ENCODE measurements at places on chromosomes 2 and 18.

DNA sequence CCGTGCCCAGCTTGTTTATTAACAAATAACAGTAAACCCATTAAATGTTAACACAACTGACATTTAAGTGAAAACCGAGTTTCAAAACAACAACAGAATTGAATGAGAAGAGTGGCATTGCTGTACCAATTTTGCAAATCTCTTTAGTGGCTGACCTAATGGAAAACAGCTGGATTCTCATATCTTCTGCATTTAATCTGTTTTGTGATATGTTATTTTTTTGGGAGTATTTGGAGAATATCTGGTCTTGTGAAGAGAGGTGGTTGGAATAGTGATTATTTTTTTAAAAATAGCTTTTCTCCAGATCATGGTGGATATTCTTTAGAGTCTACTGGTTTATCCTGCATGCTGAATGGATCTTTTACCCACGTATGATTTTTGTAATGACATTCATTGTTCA, 51.1 kb downstream of the TAF4B start:
- no peak for DNase-seq

DNA sequence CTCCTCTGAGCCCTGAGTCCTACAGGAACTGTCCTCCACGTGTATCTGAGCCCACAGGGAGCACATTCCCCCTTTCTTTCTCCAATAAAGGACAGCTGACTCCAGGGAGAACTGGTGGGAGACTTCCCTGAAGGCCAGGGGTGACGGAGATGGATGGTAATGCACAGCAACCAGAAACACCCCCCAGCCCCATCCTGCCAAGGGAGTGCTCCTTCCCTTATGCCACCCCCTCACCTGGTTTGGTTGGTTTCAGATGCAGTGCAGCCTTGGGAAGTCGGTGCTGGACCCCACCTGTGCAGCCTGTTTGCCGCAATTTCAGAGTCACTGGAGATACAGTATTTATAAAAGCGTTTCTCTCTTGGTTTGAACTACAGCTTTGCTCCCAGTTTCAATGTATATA, 24.0 kb downstream of the GPR55 start:
- no peak for DNase-seq

DNA sequence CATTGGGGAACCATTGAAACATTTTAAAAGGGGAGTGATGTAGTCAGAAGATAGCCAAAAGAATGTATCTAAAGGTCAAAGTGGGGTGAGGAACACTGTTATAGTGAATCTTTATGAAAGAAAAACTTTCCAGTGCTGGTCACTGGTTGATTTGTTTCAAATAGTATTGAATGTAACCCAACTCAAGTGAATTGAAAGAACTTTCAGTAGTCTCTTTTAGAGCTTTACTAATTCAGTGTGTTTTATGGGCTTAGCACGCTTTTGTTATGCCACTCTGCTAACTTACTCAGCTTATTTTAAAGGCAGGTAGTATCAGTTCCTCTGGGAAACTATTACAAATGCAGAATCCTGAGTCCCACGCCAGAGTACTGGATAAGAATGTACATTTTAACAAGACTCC, 57.3 kb downstream of the GTF2A1L start:
- no peak for DNase-seq

GRCh38 chr2:105800036-105800713, 55.5 kb downstream of the NCK2 start:
- no peak for DNase-seq

DNA sequence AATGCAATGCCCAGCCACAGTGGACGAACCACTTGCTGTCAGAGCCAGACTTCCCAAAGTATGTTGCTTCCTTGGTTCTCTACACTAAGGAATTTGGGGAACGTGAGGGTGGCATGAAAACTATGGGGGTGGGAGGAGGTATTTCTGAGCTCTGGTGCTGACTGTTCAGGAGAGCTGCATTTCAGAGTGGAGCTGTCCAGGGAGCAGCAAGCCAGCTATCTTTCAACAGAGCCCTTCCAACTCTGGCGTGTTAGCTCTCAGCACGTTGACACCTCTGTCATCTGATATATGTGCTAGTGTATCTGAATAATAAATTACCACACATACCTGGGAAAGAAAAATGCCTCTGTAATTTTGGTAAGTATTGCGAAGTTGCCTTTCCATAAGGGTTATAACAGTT, 66.1 kb downstream of the SAP130 start:
- DNase-seq, result no peak

GRCh38 chr18:36706134-36706881, 122.5 kb downstream of the TPGS2 start:
- no peak for DNase-seq

GRCh38 chr2:24231461-24231881, 56.6 kb downstream of the FAM228A start:
- DNase-seq, result no peak

DNA sequence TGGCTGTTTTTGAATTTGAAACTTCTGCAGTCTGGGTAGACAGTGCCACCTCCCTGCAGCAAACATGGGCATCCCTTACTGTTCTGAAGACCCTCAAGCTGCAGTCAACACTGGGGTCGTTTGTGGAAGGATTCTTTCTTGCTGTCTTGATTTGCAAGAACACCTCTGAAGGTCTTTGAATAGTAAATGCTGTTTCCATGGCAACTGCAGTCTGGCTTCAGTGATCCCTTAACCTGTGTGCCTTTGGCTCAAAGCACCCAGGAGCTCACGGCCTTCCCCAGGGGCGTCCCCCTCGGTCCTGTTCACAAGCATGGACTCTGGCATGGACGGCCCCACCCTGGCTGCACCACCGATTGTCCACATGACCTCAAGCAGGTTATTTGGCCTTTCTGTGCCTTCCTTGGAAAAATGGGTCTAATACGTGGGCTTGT, 38.3 kb downstream of the LRRFIP1 start:
- no peak for DNase-seq

GRCh38 chr2:30756051-30756719, 51.1 kb downstream of the CAPN13 start:
- no peak for DNase-seq

GRCh38 chr2:138949517-138949916, 169.3 kb upstream of the NXPH2 start:
- no peak for DNase-seq

GRCh38 chr18:60936101-60936500, 397.1 kb upstream of the CDH20 start:
- DNase-seq, result no peak

- DNase-seq, result no peak
These were observed 72.4 kb downstream of the ODC1 start for GRCh38 chr2:10375570-10376281.

- no peak for DNase-seq
These were observed 5.1 kb upstream of the ASIC4 start for GRCh38 chr2:219508971-219509779.

GRCh38 chr18:25097569-25098056, 254.4 kb downstream of the ZNF521 start:
- DNase-seq, result no peak

DNA sequence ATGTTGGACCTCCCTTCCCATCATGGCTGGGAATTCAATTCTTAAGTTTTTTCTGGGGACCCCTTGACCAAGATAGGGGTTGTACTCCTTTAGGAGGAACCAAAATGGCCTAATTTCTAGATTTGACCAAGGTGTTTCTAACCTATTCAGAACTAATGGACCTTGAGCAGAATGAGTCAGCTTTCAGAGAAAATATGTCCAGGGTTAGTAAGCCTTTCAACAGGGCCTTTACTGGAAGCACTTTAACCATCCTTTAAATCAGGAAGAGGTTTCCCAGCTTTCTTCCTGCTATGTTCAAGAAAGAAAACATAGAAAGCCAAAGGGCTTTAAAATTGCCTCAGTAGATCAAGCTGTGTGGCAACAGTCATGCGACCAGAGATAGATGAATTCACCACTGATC, 1184.9 kb upstream of the ACVR2A start:
- DNase-seq, result no peak

DNA sequence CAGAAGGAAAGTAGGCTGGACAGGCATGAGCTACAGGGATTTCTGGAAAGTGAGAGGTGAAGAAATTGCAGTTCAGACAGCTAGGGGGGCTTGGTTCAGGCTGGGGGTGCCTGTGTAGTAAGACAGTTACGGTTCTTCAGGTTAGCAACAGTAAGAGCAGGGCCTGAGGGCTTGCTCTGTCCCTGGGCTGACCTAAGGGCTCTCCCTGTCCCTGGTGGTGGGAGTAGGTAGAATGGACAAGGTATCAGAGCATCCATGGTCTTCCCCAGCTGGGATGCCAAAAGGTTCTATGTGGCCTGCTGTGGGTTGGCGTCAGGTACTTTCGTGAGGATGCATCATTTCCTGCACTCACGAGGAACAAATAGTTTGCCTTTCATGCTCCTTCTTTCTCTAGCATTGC, 34.6 kb upstream of the TACR1 start:
- no peak for DNase-seq

GRCh38 chr2:67842375-67842959, 220.3 kb downstream of the C1D start:
- no peak for DNase-seq

- DNase-seq, result no peak
These were observed 30.5 kb downstream of the FOSL2 start for GRCh38 chr2:28422908-28423741.

DNA sequence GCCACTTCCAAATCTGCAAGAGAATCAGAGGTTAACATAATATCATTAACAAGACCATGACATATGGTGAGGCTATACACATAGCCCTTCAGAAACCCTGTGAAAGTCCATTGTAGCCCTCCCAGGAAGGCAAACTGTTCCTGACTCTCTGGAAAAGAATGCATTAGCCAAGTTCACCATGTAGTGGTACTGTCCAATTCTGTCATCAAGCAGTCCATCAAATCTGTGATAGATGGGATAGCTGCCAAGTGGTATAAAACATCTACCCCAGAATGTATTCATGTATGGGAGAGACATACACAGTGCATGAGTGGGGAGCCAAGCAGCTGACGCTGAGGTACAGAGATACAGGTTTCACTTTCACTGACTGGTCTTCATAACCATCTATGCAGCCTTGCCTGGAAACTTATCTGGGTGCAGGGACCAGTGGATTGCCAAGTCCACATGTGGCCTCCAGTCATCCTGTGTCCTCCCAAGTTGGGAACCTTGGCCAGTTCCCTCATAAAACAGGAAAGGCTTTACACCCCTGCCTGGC, 281.1 kb downstream of the MBD2 start:
- DNase-seq, result no peak

DNA sequence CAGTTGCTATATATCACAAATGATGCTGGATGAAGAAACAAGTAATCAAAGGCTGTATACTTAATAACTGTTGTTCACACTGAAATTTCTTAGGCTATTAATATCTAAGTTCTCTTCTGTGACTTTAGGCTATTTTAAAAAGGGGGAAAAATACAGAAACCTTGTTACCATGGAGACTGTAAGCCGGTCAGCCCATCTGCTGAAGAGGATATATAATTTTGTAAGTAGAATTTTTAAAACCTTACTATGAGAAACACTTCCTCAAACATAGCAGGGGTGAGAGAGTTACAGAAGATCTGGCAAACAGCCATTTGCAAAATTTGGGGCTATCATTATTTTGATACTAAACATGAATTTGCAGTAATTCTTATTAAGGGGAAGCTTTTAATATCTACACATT, 27.8 kb downstream of the CACNB4 start:
- DNase-seq, result no peak
